ENCODE measurements at places on chromosomes 7 and 10. TPM values are rescaled to one million over a fixed set of nuclear protein-coding genes. Genes with fewer than 3 reads are reported as not detected.

GRCh38 chr10:60348982-60349381 is 40.7 kb downstream of the ANK3 start:
- no peak for DNase-seq

GRCh38 chr10:34931216-34931615 is 116.1 kb upstream of the PARD3 start:
- DNase-seq: no peak

DNA sequence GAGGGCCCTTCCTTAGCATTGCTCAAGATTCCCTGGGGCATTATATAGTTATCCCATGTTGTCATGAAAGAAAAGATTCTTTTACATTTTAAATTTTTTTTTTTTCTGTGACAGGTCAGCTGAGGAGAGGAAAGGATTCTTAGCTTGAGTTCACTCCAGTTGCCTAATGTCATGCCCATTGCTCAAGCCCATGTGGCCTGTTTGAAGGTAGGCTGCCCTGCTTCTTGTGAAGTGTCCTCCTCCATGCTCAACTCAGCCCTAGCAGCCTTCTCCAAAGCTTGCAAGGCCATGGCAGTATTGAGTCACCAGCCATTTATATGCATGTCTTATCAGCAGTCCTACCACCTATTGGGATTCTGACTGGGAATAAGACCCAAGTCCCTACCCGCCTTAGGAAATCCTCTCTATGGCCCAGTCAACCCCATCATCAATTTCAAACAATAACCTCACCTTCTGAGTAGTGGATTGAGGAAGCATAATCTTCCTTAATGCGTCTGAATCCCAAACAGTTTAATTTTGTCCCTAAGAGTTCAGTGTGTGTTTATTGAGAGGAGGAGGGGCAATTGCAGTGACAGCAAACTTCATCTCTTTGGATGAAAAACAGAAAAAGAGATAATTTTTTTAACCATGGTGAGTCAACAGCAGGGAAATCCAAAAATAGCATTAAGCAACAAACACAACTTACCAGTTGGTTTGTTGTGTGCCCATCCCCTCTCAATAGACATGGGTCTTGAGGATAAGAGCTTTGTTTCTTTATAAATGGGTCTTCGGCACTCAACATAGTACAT is 38.6 kb upstream of the WASL start:
- no peak for DNase-seq

DNA sequence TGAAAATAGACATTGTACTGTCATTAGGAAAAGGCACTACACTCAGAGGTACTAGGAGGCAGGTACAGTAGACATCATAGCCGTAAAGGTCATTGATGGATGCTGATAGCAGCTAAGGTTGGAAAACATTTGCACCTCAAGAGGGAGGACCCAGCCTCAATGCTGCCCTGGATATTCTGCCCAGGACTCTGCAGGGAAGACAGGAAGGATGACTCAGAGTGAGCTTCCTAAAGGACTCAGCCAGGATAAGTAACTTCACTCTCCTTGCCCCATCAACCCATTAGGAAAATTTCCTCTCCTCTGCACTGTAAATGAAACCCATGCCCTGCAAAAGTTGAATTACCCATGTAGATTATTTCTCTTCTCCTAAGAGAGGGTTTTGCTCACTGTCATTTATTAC is 617.9 kb upstream of the MKI67 start:
- no peak for DNase-seq

GRCh38 chr10:56622335-56622973 is 261.4 kb upstream of the ZWINT start:
- no peak for DNase-seq

DNA sequence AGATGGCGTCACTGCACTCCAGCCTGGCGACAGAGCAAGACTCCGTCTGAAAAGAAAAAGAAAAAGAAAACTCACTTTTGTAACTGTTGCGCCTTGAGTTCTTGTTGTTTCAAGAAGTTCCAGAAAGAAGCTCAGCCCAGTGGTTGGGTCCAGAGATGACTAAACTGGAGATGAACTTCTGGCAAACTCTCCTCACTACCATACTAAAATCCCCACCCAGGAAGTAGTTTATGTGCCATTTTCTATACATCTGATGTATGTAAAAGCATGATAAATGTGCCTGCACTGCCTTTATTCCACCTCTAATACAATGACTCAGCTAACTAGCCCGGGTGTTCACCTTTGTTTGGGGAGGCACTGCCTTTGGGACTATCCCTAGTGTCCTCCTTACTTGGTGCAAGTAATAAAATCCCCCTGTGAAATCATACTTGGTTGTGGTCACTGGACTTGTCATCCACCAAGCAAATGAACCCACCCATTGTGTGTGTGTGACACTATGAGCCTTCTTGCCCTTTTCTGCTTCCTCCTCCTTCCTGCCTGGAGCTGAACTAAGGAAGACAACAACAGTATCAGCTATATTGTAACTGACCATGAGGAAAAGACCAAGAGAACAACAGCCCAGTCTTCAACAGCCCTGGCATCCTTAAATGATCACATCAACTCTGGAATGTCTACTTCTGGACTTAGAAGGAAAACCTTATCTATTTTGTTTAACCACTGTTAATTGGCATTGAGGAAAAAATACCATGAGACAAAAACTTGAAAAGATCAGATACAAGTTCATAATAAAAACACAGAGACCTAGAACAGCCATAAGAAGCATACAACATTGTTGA is 33.6 kb downstream of the JMJD1C start:
- DNase-seq: no peak

- DNase-seq: no peak
Measured at GRCh38 chr10:78577712-78578111, 491.1 kb upstream of the ZMIZ1 start.

RBP3 gene
- total RNA-seq: not detected

HMX3 gene
- total RNA-seq: 0.47 TPM

Data from CD8-positive, alpha-beta T cell (primary cell).